ENCODE measurements at places on chromosomes 7 and 10.

- DNase-seq, result no peak
These were observed 75.2 kb downstream of the USP6NL start for GRCh38 chr10:11536228-11536627.

DNA sequence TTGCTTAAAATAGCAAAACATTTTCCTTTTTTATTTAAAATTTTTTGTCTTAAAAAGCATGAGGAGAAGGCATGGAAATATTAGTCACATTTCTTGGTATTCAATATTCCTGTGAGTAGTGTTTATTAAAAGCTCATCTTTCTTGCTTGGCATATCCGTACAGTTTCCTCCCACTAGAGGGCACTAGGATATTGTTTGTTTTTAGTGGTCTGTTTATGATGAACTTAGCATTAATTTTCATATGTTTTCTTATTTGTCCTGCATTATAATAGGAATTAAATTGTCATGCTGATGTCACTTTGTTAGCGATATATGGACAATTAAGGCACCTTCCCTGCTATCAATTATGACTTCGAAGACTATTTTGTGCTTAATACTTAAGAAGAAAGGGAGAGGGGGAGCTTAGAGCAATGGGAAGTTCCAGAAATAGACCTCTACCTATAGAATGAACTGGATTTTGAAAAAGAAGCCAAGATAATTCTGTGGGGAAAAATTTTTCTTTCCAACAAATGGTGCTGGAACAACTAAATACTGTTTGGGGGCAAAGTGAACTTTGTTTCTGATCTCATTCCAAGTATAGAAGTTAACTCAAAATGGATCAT is 91.0 kb upstream of the STRIP2 start:
- no peak for DNase-seq

DNA sequence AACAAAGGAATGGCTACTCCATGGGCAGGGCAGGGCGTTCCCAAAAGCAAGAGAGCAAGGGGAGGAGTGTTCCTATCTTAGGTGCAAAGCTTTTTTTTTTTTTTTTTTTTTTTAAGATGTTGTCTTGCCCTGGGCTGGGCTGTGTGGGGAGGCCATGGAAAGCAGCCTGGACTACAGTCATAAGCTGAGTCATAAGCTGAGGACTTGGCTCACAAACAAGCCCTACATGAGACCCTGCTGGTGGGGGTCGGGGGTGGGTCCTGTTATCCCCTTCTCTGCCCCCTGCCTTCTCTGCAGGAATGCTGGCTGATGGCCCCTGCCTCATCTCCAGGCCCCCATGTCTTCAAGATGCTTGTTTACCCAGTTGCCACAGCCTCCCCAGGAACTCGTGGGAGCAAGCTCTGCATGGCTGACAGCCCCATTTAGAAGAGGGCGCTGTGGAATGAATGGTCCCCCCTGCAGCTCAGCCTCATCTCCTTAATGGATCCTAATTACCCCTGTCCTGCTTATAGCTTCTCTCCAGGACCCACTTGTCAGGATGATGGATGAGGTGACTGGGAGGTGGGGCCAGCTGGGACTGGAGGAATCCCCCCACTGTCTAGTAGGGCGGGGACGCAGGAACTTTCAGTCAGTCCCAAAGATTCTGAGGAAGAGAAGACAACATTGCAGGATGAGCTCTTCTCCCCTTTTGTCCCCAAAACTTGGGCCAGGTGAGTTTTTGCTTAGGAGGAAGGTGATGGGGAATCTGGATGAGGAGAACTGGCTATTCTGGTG is 340.8 kb upstream of the PODXL start:
- peak; percentile 32 for DNase-seq

- no peak for DNase-seq
These were observed 505 bp downstream of the NUDCD3 start for GRCh38 chr7:44489955-44490350.

DNA sequence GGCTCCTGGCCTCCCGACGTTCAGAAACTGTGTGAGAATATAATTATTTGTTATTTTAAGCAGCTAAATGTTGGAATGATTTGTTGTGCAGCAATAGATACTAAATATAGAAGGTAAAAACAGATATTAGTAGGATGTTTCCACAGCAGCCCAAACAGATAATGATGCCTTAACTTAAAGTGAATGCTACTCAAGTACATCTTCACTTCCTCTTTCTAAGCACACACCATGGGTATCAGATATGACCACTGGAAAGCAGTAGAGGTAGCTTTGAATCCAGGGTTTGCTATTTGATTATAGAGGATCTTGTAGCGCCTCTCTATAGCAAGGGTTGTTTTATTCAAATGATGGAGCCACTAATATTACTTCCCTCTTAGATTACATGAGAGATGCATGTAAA is 38.2 kb upstream of the BET1 start:
- DNase-seq, result no peak

DNA sequence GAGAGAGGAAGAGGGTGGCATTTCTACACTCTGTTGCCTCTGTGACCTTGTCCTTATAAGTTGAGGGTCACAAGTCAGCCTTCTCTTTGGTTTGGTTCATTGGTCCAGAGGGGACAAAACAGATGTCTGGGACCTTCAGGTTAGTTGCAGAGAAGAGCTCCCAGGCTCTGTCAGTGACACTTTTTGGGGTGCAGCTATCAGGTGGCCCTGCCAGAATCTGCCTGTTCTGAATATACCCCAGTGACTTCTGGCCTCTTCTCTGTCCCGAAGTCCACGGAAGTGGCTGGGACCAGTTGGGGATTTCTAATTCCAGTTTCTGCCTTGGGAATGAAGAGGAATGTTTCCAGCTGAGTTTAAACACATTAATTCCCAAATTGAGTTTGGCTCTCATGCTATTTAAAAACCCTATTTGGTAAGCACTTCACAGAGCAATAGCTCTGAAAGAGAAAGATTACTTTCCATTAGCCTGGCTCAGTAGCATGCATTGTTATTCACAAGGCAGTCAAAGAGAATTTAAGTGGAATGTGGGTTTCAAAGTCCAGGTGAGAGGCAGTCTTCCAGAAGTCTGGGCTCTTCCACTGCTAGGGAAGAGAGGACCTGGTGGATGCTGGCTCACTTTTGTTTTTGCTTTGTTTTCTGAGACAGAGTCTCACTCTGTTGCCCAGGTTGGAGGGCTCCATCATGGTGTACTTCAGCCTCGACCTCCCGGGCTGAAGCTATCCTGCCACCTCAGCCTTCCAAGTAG is 237.8 kb upstream of the GALNT17 start:
- no peak for DNase-seq
